SJCRH30 (cell line): ENCODE measurements at places on chromosomes 3 and 15. TPM values are rescaled to one million over a fixed set of nuclear protein-coding genes. Genes with fewer than 3 reads are reported as not detected.
A peak's percentile ranks its signal among the peaks of the same experiment; 100 is the strongest.

- H3K27me3 ChIP-seq = no peaks in the 10 kb centered on the region
- peak overlapping the region; percentile 69 for H3K4me3 ChIP-seq
- no peaks in the 10 kb centered on the region for H3K36me3 ChIP-seq
- H3K27ac ChIP-seq = peak overlapping the region; percentile 50
Observed at GRCh38 chr3:73622091-73622805, 2.5 kb downstream of the PDZRN3 start.

The GOLGA8O gene
- not detected in 2 replicates for total RNA-seq

DNA sequence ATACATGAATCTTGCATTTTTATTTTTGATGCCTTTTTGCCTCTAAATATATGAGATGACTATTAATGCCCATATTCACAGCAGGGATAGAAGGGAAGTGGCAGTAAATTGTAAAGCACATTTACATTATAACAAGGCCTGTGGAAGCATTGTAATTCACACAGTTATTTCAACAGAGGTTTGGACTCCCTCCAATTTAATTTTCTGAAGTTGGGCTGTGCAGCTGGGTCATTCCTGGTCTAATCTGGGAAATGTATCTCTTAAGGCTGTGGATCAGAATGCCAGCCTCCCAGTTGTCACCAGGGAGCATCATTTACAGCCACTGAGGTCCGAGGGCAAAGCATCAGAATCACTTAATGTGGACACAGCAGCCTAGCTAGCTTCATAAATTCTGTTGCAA, 434.5 kb downstream of the MFSD1 start:
- no peaks in the 10 kb centered on the region for H3K4me1 ChIP-seq
- no peaks in the 10 kb centered on the region for H3K27me3 ChIP-seq
- no peaks in the 10 kb centered on the region for H3K36me3 ChIP-seq
- H3K27ac ChIP-seq = no peak overlapping the region
- no peak overlapping the region for H3K4me3 ChIP-seq

DNA sequence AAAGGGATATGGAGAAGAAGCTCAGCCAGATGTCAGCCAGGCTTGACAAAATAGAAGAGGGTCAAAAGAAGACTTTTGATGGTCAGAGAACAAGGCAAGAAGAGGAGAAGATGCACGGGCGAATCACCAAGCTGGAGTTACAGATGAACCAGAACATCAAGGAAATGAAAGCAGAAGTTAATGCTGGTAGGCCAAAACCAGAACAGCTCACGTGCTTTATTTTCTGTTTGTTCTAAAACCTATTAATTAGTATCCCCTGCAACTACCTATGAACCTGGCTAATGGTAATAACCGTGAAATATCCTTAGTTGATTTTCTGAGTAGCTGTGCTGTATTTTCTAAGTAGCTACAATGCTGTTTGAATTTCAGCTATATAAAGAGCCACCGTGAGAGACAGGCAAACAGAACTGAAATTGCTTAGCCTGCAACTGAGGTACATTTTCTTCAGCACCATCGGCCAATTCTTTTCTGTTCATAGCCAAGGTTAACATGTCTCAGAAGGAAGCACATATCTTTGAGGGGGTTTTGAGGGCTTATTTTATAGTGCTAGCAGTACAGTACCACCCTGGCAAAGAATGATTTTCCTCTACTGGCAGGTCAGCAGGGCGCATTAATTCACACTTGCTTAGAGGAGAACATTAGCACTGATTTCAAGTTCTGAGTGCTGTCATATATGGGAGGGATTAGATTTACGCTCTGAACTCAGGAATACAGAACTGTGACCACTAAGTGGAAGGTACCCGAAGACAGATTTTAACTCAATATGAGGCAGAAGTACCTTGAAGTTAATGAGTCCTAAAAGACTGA, 78.9 kb downstream of the FAM81A start:
- no peak overlapping the region for H3K4me3 ChIP-seq
- no peaks in the 10 kb centered on the region for H3K4me1 ChIP-seq
- no peak for DNase-seq
- no peaks in the 10 kb centered on the region for H3K27me3 ChIP-seq

- peak; percentile 91 for DNase-seq
- H3K4me1 ChIP-seq = peaks cover 4% of the 10 kb centered on the region; the same call in 1 of the 2 replicates
- no peaks in the 10 kb centered on the region for H3K27me3 ChIP-seq
- peak overlapping the region; percentile 54 for H3K27ac ChIP-seq
Observed at GRCh38 chr15:96356494-96357455, 26.3 kb downstream of the NR2F2 start.

GRCh38 chr15:71118881-71119632, 3.8 kb downstream of the THSD4 start:
- DNase-seq = peak; percentile 57
- no peaks in the 10 kb centered on the region for H3K27me3 ChIP-seq
- no peaks in the 10 kb centered on the region for H3K36me3 ChIP-seq
- no peak overlapping the region for H3K27ac ChIP-seq
- no peak overlapping the region for H3K4me3 ChIP-seq
